ENCODE measurements at places on chromosomes 4 and X.

- DNase-seq, result no peak
These were observed 158.8 kb downstream of the ADGRA3 start for GRCh38 chr4:22356987-22357596.

DNA sequence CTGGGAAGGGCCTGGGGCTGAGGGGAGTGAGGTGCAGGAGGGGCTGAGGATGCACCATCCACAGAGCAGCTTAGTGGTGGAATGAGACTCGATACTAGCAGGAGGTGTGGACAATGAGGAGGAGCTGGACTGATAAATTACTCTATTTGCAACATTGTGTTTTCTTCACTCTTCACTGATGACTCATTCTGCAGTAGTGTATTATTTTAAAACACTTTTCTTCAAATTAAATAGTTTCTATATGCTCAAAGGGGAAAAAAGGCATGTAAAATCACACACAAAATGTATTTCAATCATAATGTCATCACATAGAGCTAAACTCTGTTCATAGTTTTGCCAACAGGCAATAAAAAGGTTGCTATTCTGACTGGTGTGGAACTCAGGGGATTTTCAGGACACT lies 467.0 kb upstream of the CTSO start:
- no peak for DNase-seq

DNA sequence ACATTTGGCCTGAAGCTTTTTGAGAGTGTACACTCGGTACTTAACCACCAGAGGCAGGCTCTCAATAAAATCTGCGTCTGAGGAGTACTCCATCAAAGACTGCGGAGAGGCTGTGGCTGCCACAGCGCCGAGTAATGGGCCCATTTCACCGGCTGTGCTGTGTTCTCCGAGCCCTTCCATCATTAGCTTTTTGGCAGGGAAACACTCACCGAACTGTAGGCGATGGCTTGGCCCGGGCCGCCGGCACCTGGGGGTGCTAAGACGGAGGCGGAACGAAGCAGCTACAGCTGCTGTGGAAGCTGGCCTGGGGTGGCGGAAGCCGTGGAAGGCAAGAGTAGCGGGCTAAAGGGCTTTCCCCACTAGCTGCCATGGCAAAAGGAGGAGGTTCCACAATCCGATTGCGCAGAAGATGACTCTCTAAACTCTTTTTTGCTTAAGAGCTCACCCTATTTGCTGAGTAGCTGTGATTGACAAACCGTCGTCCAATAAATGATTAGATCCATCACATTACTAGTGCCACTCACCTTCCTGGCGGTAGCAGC lies 48.5 kb upstream of the PABPC1L2A start:
- no peak for DNase-seq

DNA sequence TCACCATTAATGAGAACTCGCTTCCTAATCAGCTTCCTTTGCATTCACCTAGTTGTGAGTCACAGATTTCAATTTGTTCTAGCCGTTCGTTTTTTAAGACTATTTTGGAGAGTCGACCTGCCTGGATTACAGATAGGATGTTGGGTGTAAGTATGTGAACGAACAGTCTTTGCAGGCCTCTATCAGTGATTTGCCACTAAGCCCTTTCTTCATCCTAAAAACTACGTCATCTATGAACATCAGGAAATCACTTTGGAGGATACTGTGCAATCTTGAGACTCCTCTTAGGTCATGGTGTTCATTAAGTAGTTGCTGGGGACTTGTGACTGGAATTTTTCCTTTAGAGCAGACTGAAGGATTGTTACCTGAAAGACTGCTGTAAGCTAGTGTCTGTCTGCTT lies 1.1 kb downstream of the POLA1 start:
- no peak for DNase-seq

DNA sequence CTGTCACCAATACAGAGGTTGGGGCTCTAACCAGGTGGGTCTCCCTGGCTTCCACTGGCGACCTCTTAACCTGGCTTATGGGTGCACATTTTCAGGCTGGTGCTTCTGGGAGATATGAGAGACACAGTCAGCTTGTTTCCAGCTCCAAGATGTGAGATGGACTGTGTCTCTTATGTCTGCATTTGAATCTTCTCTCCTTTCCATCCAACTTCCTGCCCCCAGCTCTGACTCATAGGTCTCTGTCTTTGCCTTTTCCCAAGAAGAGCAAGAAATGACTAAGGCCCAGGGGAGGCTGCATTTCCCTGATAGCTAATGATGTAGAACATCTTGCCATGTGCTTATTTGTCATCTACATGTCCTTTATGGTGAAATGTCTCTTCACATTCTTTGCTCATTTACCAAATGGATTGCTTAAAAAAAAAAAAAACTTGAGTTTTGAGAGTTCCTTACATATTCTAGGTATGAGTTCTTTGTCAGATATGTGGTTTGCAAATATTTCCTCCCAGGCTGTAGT lies 3.2 kb upstream of the UXT start:
- no peak for DNase-seq

- no peak for DNase-seq
These were observed 12.1 kb downstream of the PPA2 start for GRCh38 chr4:105461621-105462382.

GRCh38 chr4:182504463-182504862 lies 261.3 kb downstream of the TENM3 start:
- no peak for DNase-seq

DNA sequence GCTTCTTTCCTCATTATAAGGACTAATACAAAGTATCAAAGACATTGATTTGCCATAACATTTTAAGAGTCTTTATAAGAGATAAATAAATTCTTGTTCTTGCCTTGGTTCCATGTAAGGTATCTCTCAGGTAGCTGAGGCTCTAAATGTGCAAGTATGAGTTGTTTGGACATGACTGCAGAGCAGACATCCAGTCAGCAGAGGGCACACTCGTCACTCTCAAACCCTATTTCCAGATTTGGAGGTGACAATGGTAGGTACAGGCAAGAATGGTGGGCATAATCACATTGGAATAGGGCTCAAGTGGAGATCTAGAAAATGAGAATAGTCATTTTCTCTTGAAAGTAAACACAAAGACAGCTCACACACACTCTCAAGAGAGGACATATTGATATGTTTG lies 133.3 kb upstream of the ZIC3 start:
- DNase-seq, result no peak

DNA sequence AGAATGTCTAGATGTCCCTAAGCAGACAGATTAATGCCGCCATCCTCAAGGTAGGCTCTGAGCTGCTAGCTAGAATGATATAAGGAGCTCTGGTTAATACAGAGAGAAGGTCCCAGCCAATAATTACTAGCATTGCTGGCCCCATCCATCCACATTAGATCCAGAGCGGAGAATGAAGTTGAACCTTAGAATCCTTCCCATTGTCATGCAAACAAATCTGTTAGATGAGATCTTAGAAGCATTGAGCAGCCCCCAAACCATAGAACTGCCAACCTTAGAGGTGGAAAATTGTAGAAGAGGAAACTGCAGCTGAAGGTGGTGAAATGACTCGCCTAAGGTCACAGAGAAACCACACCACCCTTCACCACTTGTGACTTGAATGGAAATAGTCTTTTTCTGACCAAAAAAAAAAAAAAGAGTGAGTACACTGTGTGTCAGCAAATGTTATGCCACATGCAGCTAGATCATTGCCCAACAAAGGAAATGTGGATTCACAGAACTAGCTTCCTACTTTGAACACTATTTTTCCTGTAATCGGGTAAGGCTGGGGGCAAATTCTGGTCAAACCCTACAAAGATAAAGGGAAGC lies 162.1 kb downstream of the SMIM20 start:
- peak; percentile 18 for DNase-seq

- no peak for DNase-seq
These were observed 26.7 kb downstream of the MANBA start for GRCh38 chr4:102734116-102734515.

- no peak for DNase-seq
These were observed 124.4 kb downstream of the SLIT2 start for GRCh38 chr4:20376070-20376469.

DNA sequence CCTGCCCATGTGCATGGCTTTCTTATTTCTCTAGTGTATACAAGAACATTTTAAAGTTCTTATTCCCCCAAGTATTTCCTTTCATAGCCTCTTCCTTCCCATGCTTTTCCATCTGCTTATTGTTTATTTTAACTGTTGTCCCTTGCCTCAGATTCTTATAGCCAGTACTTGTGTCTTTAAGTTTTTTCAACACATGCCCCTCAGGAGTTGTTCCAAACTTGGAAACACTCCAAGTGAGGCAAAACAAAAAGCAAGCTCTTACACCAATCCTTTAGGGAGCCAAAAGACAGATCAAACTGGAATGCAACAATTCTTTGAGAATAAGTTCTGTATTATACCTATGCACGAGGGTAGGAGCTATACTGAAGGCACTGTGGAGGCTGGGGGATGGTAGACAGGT lies 222.0 kb upstream of the STK26 start:
- no peak for DNase-seq

- DNase-seq, result no peak
These were observed 55.6 kb downstream of the PBDC1 start for GRCh38 chrX:76228499-76228898.

GRCh38 chr4:43512253-43512652 lies 619.7 kb downstream of the GRXCR1 start:
- no peak for DNase-seq

GRCh38 chrX:155086202-155086840 lies 15.0 kb downstream of the BRCC3 start:
- DNase-seq, result no peak

DNA sequence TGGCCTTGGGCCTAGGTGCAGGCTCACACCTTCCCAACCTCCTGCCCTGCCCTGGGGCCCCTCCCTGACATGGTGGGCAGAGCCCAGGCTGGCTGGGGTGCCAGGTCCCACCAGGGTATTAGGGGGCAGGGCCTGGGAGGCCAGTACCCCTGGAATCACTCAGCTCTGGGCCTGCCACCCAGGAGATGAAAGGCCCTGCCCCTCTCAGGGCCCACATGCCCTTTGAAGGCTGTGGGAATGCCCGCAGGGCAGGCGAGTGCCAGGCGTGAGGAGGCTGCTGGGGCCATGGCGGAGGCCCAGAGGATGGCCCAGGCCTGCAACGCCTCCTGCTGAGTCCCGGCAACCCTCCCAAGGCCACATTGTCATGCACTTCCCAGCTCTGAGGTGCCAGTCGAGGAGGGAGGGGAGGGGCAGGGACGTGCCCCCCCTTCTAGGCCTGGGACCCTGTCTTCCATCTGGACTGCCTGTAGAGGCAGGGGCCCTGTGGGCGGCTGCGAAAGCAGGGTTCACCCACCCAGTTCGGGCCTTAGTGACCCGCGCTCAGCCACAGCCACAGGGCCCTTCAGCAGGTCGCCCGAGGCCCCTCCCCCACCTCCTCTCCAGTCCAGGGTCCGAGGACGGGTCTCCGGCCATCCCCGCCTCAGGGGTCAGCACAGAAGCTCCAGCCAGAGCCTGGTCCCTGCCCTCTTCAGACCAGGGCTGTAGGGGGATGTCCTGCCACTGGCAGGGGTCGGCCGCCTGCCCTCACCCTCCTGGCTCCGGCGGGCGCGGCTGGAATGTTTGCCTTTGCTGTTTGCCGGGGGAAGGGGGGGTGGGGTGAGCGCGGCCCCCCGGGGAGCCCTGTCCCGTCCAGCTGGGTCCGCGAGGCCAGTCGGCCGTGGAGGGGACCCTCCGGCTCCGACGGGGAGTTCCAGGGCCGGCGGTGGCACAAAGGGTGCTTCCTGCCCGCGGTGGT lies 26.7 kb upstream of the FGFR3 start:
- no peak for DNase-seq

Data from KG1 (cell line).